ENCODE measurements at places on chromosomes 2 and 18.

GRCh38 chr2:210481601-210482175 lies 5.1 kb upstream of the LANCL1 start:
- no peak for DNase-seq

- DNase-seq, result no peak
Observed at GRCh38 chr2:191533693-191534180, 144.2 kb upstream of the NABP1 start.

GRCh38 chr2:97785818-97786217 lies 72.4 kb downstream of the ZAP70 start:
- no peak for DNase-seq

DNA sequence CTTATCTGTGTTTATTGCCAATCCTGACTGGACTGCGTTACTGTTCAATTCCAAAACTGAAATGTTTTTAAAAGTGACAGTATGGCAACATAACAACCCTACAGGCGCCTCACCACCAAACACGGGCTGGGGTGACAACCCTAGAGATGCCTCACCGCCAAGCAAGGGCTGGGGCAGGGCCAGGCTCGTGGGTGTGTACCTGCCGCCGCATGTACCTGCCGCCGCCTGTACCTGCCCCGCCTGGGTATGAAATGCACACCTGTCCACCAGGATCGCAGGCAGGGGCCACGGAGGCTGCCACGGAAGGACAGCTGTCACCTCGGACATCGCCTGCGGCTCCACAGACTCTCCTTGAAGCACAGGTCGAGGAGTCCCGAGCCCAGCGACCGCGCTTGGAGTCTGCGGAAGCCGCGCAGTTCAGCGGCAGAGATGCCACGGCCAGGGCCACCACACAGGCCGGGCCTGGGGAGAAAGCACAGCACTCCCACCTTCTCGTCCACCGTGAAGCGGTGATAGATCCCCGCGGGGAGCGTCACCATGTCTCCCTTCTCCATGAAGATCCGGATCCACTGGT lies 18.9 kb downstream of the ADI1 start:
- DNase-seq, result no peak

GRCh38 chr18:23538001-23538400 lies 34.7 kb downstream of the RMC1 start:
- DNase-seq, result no peak

DNA sequence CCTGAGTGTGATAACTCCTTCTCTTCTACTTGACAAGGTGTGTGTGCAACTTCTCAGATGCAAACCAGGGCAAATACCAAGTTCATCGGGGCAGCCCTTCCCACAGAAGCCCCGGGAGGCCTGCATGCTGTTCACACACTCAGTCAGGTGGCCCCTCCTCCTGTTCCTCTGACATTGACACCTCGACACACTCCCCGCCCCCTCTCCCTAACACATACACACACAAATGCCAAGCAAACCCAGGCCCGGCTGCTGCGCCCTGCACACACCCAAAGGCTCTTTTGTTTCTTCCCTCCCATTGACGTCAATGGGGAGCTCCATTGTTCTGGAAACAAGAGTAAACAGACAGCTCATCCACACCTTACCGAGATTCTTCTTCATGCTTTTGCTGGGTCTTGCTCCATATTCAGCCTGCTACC lies 1.7 kb upstream of the PER2 start:
- no peak for DNase-seq

DNA sequence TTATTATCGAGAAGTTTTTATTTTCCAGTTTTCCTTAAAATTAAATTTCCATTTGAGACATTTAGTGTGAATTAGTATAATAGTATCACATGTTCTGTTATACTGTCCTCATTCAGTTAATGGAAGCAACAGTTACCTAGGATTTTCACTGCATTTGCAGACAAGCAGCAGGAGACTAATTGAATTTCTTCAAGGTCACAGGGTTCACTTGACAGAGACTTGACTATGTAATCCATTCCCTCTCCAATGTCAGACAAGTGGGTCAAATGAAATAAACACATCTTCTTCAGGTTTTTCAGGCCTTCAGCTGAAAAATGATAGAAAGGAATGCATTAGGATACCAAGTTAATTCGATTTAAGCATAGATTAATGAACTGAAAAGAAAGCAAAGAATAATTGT lies 26.7 kb downstream of the NLRC4 start:
- DNase-seq, result no peak

DNA sequence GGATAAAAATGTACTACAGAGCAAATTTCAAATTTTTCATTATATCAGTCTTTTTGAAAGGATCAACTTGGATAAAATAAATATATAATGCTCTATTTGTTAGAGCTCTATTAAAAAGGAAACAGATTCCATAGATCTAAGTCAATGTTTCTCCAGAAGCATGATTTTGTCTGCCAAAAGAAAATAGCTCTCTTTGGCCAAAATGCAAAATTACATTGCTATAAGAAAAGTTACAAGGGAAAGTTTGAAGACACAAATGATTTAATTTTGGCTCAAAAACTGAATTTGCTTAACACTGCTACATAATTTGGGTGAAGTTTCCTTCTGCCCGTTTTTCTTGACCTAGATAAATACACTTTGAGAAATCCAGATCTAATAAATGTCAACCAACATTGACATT lies 15.7 kb downstream of the C2orf69 start:
- no peak for DNase-seq

DNA sequence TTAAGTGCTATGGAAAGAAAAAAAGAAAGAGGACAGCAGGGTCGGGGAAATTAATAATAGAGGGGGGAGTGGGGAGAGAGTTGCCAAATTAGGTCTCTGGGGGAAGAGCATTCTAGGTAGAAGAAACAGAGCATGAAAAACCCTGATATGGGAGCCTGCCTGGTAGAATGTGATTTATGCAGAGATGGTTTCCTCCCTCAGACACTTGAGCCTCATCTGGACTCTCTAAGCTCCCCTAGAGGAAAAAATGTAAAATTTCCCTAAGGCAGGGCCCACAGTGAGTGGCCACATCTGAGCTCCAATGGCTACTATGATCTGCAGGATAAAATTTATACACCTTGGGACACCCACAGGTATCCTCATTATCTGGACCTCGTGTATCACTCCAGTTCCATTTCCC lies 20.6 kb upstream of the EPAS1 start:
- no peak for DNase-seq

DNA sequence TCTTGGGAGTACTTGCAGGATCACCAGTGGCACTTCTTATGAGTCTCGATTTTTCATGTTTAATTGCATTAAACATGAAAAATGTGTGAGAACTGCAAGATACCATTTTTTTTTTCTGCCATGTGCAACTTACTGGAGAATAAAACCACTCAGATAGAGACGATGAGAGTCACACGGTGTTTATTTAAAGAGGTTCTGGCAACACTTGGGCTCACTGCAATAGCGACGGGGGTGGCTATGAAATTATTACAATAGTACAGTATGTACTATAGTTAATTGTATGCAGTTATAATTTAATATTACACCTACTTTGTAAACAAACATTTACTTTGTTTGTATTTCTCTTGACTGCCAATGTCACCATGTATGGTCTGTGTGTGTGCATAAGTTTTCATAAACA lies 479.8 kb downstream of the NUP35 start:
- no peak for DNase-seq

DNA sequence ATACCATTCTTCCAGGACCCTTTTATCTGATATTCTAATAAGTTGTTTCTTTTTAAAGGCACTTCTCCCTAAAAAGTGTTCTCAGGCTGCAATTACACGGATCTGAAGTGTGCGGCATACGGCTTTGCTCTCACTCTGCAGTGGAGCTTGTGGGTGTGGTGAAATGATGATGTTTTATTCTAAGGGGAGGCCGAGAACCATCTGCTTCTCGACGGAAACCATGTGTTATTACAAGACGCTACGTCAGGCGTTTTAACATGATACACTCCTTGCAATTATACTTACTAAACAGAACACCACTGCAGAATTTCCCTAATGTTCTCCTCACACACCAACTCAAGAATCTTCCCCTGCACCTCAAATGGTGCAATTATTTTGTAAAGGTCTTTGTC lies 34.9 kb upstream of the CTDP1 start:
- DNase-seq, result no peak

GRCh38 chr2:224449212-224450147 lies 47.6 kb upstream of the FAM124B start:
- DNase-seq, result peak; percentile 6

DNA sequence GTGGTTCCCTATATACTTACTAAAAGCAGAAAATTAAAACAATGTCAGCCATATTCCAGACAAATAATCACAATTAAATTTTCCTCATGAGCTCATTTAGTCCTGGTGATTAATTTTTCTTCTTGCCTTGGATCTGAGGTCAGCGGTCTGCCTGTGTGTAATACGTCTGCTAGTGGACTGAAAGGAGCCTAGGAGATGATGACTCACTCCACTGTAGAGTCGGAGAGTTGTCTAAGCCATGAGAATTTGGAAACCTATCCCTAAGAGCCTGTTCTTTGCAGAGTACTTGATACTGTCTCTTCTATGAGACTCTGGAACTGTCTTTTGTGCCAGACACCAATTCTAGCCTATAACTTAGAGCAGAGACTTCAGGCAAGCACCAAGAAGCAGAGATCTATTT lies 94.2 kb upstream of the RAB27B start:
- DNase-seq, result no peak

DNA sequence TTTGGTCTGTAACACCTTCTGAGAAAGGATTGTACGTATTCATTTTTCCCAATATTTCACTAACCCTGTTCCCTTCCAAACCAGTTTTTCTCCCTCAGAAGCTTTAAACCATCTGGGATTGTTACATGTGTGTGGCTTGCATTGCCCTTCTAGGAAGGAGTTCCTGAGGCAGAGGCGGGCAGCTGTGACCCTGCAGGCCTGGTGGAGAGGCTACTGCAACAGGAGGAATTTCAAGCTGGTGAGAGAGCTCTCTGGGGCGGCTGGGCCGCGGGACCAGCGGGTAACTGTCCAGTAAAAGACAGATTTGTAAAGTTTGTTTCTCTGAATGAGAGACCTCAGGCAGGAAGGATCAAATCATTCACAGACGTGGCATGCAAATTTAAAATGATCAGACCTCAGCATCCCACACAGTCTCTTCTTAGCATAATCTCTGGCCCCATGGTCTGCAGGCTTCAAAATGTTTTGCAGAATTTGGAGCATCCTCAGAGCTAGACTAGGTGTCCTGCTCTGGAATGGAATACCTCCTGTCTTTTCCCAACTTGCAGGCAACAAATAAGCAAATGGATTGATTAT lies 40.2 kb upstream of the GPR17 start:
- no peak for DNase-seq

- no peak for DNase-seq
Observed at GRCh38 chr18:74914648-74915047, 294.3 kb downstream of the PTGR3 start.

GRCh38 chr2:224319750-224320149 lies 82.2 kb downstream of the FAM124B start:
- DNase-seq, result no peak

- DNase-seq, result no peak
Observed at GRCh38 chr2:68188831-68189230, 31.1 kb downstream of the PNO1 start.

GRCh38 chr2:216071111-216071851 lies 10.3 kb downstream of the PECR start:
- DNase-seq, result no peak

GRCh38 chr2:240384711-240385450 lies 50.6 kb upstream of the GPC1 start:
- no peak for DNase-seq

DNA sequence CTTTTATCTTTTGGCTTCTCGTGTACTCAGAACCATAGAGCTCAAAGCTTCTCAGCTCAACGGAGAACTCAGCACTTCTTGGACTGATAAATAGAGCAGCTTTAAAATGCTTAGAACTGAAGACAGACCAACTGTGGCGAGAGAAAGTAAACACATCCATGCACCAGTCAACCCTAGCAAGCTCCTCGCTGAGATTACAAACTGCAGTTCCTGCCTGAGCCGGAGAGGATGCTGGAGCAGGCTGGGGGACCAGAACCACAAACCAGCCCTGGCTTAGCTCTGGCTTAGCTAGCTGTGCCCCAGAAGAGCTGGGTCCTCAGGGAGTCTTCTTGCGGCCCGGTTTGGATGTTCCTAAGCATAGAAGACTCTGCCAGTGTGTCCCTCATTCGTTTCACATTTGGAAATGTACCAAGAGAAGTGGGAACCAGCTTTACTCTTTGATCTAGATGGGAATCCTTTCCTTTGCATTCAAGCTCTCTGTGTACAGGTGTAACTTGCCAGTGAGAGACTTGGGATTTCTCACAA lies 5.6 kb downstream of the PAX8 start:
- peak; percentile 17 for DNase-seq

- DNase-seq, result peak; percentile 61
Observed at GRCh38 chr2:101307503-101307902, 998 bp downstream of the RNF149 start.

DNA sequence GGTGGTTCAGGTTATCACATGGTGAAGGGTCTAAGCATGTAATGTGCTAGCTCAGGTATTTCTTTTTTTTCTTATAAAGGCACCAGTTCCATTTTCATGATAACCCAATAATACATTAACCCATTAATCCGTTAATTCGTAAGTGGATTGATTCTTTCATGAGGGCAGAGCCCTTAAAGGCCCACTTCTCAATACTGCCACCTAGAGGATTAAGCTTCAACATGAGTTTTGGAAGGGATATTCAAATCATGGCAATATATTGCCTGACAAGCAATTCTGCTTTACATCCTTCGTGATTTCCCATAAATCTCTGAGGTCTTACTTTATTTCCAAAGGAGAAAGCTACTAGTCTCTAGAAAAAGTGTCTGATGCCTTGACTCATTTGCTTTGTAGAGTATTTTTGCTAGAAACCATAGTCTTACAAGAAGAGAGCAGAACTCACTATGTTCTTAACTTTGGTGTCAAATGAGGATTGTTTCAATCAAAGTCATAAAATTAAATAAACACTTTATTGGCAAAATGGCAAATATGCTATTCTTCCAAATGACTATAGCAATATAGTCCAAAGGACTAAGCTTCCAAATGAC lies 271.3 kb downstream of the KCNS3 start:
- peak; percentile 52 for DNase-seq

- no peak for DNase-seq
Observed at GRCh38 chr2:64400733-64401528, 53.0 kb upstream of the LGALSL start.

- no peak for DNase-seq
Observed at GRCh38 chr2:8537562-8538155, 144.2 kb upstream of the ID2 start.

DNA sequence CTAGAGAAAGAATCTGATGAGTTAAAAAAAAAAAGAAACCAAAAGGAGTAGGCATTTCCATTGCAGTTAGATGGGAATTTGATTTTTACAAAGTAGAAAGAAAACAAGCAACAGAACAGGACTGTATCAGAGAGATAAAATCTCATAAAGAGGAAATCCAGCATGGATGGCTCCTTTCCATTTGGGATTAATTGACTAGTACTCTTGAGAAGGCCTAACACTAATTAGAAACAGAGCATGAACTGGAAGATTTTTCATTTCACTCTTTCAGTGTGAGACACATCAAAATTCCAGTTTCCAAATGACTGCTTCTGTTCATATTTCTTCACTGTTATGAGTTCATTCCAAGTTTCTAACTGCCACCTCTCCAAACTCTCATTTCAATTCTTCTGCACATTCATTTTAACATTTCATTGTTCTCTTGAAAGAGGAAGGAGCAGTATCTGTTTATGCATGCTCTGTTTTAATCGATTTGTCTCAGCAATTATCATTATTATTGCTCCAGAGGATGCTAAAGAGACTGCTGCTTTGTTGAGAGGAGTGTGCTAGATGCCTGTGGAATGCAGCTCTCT lies 108.8 kb upstream of the PIEZO2 start:
- peak; percentile 0 for DNase-seq

- no peak for DNase-seq
Observed at GRCh38 chr2:22276696-22277095, 1108.3 kb upstream of the KLHL29 start.

GRCh38 chr18:5914951-5915350 lies 19.6 kb upstream of the TMEM200C start:
- no peak for DNase-seq

All from activated CD4-positive, alpha-beta T cell treated with anti-CD3 and anti-CD28 coated beads, Interleukin-2, Interleukin-4, amounts not matched to agents 100 ng/mL and 50 ng/mL, durations not matched to agents 16 hours and 8 hours (primary cell).